Amniotic stem cell (primary cell): ENCODE measurements at places on chromosomes 16 and 17.

- DNase-seq, result no peak
Observed at GRCh38 chr16:21663889-21664647, at the start of gene OTOA. OTOA (plus strand) TSS chr16:21663968; CDS start chr16:21678515, 14,547 bp downstream.

DNA sequence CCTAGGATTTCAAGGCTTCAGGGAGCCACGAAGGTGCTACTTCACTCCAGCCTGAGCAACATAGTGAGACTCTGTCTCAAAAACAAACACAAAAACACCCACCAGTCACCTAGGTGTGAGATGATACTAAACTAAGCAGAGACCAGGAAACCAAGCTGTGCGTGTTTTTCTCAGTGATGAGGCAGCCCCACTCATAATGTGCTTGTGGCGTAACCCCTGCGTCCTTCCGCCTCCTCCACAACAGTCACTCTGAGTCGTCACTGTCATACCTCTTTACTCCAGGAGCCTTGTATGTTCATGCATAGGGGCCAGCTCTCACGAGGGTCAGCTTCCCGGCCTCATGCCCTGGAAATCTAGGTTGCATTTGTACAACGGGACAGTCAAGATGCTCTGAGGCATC, 31.1 kb upstream of the SLC47A1 start:
- no peak for DNase-seq

DNA sequence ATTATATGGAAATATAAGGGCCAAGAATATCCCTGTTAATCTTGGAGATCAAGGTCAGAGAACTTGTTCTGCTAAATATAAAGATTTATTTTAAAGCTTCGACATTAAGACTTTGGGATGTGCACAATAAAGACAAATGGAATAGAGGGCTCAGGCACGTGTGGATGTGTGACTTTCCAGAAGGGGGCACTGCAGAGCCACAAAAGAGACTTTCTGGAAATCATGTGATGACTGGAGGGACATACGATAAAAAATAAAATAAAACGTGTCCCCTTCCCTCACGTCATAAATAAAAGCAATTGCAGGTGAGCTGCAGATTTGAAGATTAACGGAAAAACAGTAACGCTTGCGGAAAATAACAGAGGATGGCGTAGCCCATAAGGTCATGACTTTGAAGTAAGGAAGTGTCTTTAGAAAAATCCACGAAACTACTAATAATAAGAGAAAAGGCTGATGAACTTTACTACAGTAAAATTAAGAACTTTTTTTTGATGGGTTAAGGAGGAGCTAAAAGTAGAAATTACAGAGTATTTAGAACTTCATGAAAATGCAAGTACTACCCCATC, 9.4 kb upstream of the ENGASE start:
- no peak for DNase-seq

GRCh38 chr16:19284207-19284606, 1.3 kb upstream of the CLEC19A start:
- DNase-seq, result no peak

DNA sequence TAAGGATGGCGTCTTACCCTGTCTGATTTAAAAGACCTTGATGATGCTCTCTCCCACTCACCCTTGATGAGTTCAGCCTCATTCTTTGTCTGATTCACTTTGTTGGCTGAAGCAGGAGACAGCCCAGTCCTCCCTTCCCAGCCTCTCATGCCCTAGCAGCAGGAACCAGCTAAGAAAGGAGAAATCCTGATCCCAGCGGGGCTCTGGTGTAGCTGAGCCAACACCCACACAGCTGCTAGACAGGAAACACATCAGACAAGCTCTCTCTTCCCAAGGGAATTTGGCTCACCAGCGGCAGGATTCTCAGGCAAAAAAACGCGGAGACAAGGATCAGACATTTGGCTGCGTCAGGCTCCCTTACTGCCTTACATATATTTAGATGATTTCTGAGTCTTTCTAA, 211.5 kb downstream of the CDH11 start:
- DNase-seq, result no peak

DNA sequence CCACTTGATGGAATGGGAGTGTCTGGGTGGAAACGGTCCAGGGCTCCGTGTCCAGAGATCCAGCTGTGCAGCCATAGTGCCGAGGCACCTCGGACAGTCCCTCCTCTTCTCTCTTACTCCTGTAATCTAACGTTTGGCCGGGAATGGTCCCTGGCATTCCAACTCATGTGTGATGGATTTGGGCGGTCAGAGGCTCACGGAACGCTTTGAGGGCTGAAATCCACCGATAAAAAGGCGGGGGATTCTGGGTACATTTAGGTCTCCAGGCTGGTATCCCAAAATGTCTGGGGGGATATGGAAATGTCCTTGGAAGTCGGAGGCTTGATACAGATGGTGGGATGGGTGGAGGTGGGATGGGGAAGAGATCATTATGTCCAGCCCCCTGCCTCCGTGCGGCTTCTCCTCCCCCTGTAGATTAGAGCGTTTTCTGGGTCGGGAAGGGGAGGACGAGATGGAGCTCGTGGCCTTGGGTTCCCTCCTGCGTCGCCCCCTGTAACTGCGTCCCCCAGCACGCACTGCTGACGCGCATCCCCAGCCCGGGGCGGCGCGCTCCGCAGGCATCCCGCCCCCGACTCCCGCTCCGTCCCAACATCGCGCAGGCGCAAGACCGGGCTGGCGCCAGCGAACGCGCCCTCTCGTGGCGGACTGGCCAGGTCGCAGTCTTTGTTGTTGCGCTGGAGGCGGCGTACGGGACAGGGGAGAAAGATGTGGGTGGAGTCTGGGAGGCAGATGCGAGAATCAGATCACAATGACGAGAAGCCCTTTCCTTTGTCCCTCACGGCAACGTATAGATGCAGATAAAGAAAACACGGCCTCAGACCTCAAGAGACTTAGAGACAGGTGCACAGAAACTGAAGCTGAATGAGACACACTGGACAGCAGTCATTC, 4.5 kb upstream of the SGCA start:
- DNase-seq, result peak; percentile 90

GRCh38 chr16:84751947-84752346, 52.1 kb downstream of the USP10 start:
- no peak for DNase-seq

DNA sequence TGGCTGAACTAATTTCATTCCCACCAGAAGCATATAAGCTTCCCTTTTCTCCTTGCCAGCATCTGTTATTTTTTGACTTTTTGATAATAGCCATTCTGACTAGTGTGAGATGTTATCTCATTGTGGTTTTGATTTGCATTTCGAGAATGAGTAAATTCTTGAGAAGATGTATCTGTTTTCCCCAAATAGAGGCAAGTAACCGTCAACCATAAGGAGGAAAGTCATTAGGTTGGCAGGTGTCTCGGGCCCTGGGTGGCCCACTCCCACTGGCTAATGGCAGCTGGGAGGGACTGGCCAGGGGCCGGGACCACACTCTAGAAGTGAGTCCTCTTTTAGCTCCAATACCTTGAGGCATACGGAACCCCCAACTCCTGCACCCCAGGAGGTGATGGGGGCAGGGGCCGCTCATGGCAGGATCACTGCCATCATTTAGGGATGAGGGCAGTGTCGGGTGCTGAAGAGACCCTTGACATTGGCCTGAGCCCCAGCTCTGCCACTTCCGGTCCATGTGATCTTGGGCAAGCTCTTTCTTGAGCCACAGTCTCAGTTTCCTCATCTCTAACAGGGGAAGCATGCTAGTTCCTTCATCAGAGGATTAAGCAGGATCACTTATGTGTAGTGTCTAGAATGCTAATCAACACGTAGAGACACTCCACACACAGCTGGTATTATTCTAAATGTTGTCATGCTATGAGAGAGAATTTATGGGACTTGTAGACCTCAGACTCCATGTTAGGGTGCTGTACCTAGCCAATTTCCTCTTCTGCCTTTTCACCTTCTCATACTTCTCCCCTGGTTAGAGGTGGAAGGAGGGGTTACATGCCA, 44.3 kb downstream of the RGS9 start:
- DNase-seq, result no peak

GRCh38 chr17:77145612-77146245, 5.0 kb downstream of the SEC14L1 start:
- DNase-seq, result no peak

DNA sequence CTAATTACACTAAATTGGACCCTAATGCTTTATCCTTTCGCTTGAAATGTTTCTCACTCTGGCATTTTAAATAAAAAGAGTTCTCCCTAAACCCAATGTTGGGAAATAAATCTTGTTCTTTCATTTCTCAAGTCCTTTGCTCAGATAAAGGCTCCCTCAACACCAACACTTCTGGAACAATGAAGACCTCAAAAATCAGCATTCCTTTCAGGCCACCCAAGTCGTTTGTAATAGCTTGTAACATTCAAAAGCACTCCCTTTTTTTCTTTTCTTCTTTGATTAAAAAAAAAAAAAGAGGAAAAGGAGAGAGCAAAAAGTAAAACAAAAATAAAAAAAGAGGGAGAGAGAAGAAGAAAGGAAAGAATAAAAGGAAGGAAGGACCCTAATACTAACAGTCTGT, 23.3 kb upstream of the FOXJ1 start:
- no peak for DNase-seq

- DNase-seq, result no peak
Observed at GRCh38 chr16:78005881-78006280, 16.5 kb upstream of the CLEC3A start.

- no peak for DNase-seq
Observed at GRCh38 chr16:80788027-80788426, 16.4 kb downstream of the CDYL2 start.

DNA sequence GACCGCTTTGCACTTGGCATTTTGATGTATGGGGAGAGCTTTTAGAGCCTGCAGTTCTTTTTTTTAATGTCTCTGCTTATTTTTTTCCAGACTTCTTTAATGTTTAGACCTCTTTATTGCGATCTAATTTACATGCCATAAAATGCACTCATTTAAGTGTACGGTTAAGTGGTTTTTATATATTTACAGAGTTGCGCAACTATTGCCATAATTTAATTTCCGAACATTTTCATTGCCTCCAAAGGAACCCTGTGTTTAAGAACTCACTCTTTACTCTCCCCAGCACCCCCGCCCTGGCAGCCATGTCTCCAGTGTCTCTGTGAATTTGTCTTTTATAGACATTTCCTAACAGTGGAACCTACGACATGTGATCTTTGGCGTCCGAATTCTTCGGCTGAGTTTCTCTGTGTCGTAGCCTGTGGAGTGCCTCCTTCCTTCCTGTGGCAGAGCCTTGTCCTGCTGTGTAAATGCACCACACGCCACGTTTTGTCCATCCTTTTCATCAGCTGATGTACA, 24.0 kb downstream of the ZNF750 start:
- no peak for DNase-seq

DNA sequence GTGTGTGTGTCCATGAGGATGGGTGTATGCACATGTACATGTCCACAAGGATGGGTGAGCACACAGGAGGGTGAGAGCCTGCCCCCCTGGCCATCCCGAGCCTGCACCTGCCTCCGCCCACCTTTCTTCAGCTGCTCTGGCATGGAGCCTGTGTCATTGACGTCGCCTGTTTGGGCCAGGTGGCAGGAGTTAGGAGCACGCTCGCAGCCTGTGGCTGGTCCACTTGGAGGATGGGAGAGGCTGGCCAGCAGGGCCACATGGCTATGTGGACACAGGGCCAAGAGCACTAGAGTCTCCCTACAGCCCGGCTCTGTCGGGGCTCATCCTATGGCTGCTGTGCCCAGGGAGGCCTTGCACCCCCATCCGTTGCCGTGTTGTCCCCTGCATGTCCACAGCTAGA, 21.4 kb downstream of the BAHCC1 start:
- DNase-seq, result no peak

GRCh38 chr17:7001318-7001961, 5.6 kb downstream of the ALOX12 start:
- no peak for DNase-seq

GRCh38 chr16:19574615-19575014, 19.1 kb downstream of the VPS35L start:
- no peak for DNase-seq

DNA sequence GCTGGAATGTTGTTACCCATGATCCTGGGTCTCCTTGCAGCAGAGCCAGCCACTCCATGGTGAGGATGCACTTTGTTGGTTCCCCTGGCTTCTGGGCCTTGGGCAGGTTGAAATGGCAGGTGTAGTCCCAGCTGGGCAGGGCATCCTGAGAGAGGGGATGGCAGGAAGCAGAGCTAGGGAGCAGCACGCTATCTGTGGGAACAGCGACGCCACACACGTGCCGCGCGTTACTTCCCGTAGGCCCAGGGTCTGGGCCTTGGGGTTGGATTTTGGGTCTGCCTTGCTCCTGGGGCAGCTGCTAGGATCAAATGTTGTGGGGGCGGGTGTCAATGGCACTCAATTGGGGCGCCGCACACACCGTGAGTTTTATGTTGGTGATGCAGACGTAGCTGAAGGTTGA, 368.0 kb downstream of the CPPED1 start:
- DNase-seq, result no peak

GRCh38 chr17:63587770-63588169, 12.9 kb upstream of the TACO1 start:
- no peak for DNase-seq

DNA sequence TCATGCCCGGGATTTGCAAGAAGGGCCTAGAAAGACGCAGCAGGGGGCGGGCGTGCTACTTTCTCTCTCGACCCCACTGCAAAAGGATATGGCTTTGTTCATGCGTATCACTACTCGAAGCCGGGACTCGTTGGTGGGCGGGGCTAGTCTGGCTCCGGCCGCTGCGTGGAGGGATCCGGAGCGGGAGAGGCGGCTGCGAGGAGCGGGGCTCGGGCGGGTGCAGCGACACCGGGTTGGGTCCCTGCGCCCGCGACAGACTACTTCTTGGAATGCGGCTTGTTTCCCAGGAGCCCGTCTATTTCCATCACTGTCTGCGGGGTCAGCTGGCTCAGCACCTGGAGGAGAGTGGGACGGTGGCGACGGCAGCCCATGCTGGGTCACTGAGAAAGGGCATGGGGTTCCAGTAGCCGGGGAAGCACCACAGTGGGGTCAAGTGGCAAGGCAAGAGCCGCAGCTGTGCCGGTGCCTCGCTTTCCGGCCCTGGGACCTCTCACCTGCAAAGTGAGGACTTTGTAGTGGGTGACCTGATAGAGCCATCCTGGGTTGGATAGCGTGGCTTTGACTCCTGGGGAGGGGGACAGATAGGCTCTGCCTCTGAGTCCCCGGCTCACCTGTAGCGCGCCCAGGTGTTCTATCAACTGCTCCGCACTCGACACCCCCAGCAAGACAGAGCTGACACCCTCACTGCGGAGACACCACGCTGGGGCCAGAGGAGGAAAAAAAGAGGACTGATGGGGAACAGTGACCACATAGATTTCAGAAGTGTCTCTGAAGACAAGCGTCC, 6.6 kb downstream of the KCNAB3 start:
- DNase-seq, result no peak

- DNase-seq, result no peak
Observed at GRCh38 chr17:79901131-79901530, 61.9 kb upstream of the CBX4 start.
